ENCODE measurements at places on chromosomes 7 and 10. TPM values are rescaled to one million over a fixed set of nuclear protein-coding genes. Genes with fewer than 3 reads are reported as not detected.

DNA sequence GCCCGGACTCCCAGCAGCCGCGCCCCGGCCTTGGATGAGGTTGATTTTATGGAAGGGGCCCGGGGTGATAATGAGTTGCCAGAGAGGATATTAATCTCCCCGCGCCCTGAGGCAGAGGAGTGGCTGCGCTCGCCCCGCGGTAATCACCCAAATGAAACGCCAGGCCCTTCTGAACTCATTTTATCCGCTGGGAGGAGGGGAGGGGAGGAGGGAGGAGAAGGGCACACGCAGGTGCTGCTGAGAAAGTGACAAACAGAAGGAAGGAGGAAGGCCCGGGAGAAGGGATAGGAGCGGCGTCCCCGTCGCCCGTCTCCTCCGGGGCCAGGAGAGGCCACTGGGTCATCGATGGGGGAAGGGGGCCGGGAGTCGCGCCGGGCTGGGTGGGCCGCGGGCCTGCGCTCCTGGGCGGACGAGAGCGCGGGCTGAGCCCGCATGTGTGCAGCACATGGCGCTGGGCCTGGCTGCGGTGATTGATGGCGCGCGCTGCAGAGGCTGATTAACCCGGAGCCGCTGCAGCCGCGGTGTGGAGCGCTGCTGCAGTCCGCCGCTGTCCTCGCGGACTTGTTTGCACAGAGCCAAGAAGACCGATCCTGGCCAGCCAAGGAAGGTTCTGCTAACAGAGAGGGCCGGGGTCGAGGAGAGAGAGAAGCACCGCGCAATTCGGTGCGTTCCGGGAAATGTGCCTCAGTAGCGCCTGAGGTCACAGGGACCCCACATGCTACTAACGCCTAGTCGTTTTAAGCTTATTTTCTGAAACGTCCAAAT lies 6.5 kb downstream of the MNX1 start:
- peak; percentile 27 for DNase-seq

DNA sequence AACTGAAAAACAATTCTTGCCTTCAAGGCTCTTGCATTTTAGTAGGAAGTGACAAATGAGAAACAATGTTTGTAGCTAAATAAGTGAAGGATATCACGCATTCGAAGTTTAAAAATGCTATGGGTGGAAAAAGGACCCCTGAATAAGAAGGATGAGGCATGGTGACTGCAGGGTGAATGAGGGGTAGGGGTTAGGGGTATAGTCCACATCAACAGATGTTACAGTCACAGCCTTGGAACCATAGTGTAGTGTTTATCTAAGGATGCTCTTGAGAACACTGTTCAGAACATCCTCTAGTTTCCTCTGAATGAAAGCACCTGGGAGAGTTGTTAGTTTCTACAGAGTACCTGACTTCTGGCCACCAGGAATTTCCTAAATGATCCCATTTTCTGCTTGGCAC lies 157.0 kb downstream of the RELN start:
- DNase-seq: no peak

DNA sequence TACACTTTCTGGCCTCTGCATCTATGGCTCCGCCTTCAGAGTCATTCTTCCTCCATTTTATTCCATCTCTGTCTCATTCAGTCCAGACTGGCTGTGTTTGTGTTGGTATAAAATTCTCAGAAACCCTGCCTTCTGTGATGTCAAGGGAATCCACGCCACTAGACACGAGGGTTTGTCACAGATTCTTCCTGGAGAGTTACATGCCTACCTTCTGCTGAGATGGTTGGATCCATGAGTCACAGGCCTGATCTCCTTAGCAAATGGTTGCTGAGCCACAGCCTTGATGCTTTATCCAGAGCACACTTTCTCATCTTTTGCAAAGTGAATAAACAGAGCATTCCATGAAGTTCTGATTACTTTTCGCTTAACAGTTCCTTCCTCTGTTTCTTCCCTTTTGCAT lies 35.9 kb upstream of the TSPAN33 start:
- peak; percentile 32 for DNase-seq

- peak; percentile 40 for DNase-seq
These were observed 338.1 kb downstream of the RNLS start for GRCh38 chr10:88244781-88245625.

DNA sequence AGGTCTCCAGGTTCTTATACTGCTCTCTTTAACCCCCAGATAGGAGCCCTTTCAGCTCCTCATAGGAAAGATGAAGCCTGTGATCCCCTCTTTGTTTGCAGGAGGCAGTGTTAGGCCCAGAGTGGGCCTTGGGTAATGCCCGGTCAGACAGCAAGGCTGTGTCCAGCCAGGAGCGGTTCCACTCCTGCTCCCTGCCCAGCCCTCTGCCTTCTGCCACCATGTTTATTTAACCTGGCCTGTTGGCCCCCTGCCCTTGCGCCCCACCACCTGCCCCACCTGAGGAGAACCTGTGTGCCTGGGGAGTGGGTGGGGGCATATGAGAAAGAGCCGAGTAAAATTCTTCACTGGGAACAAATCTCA lies 24.3 kb downstream of the CDH23 start:
- no peak for DNase-seq

The RAMP3 gene
- total RNA-seq: 0.66 TPM

- DNase-seq: no peak
These were observed 68.6 kb downstream of the ZMIZ1 start for GRCh38 chr10:79137300-79137756.

The ADCYAP1R1 gene
- total RNA-seq: not detected

DNA sequence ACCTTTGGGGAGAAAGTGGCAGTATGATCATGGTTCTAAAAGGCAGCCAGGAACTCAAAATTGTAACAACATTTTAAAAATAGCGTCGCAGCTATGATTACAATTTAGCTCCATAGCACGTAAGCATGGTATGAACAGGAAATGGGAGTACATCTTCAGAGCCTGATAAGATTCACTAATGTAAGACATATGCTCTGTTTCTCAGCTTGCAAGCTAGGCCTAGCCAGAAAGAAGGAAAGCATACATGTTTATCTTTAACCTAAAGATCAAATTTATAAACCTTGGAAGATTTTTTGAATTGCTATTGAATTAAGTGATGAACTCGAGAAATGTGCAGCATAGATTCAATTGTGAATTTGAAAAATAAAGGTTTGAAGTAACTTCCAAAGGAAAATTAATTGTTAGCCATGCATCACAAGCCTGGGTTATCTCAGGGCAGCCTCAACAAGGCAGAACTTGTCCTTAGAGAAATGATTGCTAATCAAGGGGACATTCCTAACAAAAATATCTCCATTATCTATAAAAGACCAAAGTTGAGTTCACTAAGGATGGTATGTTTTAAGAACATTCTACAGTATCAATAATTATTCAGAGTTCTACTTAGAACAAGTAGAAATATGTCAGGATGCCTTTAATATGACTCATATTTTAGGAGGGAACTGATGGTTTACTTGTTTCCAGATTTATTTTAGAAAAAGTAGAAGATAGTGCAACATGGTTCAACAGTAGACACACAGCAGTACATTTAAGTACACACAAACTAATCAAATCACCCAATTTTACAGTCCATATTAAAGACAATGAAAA lies 38.8 kb upstream of the SEPTIN7 start:
- no peak for DNase-seq

The SPACDR gene
- not detected for total RNA-seq

GRCh38 chr7:137298464-137298794 lies 45.1 kb downstream of the PTN start:
- DNase-seq: no peak

GRCh38 chr10:72306215-72306760 lies 32.6 kb downstream of the DDIT4 start:
- no peak for DNase-seq

DNA sequence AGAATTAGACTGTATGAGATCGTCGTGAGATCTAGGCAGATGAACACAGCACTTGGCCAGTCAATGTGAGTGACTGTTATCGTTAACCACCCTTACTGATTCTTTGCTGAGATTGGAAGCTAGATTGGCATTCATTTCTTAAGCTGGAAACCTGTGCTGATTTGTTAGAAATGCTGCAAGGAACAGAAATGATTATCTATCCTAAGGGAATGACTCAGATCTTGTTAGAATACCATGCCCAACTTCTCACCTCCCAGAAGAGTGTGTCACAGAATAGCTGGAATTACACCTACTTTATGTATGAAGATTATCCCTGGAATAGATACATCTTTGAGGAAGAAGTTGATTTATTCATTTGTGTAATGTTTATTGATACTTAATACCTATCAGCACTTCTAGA lies 275.2 kb downstream of the AUTS2 start:
- DNase-seq: peak; percentile 25

- no peak for DNase-seq
These were observed 27.1 kb downstream of the ABCB4 start for GRCh38 chr7:87448388-87448787.

GRCh38 chr10:78389419-78389818 lies 355.8 kb downstream of the RPS24 start:
- DNase-seq: no peak

DNA sequence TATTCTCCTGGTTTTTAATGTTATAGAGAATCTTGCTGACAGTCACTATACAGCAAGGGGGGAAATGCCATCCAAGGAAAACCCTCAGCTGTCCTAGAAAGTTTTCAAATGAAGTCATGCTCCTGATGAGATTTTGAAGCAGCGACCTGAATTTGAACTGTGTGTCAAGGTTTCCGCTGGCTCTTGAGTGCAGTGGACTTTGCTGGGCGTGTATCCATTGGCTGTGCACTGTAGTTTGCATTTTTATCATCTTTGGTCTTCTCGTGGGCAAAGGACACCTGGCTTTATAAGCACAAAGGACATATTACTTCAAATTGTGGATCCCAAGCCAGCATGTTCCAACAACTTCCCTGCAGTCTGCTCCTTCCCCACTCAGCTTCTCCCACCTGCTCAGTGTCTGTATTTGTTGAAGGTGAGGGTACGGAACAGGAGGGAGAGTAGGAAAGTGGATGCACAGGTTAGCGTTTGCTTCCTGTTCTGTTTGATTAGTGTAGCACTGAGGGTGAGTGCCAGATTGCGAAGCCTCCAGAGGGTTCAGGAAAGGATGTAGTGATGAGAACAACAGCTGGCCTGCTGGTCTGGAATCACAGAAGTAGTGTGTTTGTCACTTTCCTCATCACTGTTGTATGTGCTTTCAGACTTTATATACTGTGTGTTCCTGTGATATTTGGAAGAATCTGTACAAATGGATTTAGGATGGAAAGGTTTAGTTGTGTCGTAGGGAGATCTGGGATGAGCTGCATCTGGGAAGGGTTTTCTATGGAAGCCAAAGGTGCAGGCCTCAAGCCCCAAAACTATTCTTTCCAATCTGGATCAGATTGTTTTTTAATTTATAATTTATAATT lies 204.8 kb downstream of the BMPER start:
- no peak for DNase-seq

DNA sequence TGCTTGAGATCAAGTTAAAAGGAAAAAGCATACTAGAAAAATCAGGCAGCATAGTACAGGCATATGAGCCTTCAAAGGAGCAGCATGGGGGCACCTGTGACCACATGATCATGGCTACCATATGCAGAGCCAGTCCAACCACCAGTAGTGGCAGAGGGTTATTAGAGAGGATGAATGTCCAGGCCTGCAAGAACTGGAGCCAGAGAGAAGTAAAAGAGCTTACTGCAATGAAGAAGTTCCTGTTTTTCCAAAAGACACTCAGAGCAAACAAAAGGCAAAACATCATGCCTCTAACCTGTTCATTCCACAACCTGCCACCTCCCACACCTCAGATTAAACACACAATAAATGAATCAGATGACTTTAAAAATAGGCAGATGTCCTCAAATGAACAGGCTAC lies 99.6 kb upstream of the NAMPT start:
- DNase-seq: no peak

The DPYSL4 gene
- total RNA-seq: 6.0 TPM

The EPO gene
- total RNA-seq: not detected

DNA sequence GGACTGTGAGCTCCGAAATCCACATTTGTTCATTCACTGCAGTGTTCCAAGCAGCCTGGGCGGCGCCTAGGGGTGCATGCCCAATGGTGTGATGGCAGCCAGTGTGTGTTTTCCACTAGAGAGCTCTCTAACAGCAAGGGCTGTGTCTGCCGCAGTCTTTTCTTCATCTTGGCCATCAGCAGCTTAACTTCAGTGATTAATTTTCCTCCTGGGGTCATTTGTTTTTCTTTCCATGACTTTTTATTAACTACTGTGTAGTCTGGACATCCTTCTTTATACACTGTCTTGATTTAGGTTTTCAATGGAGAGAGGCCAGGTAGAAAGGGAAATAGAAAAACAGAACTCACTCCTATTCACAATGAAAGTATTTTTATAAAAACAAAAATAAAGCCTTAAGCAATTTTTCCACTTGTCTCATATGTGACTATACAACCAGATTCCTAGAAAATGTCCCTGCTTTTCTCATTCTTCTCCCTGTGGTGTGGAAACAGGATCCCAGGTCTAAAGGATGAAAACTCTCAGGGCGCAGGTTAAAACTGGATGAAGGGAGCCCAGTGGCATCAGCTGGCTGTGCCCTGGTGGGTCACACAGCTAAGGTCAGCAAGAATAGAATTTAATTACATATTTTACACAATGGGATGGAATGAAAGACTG lies 176.8 kb downstream of the PKD1L1 start:
- DNase-seq: peak; percentile 86

- DNase-seq: no peak
These were observed 286.6 kb upstream of the C7orf33 start for GRCh38 chr7:148304083-148304335.

The STEAP1 gene
- 30.8 TPM for total RNA-seq

The CALML5 gene
- not detected for total RNA-seq

The LRIT1 gene
- total RNA-seq: not detected

GRCh38 chr7:31192986-31193385 lies 140.9 kb downstream of the ADCYAP1R1 start:
- peak; percentile 56 for DNase-seq

The POMZP3 gene
- total RNA-seq: 5.7 TPM

DNA sequence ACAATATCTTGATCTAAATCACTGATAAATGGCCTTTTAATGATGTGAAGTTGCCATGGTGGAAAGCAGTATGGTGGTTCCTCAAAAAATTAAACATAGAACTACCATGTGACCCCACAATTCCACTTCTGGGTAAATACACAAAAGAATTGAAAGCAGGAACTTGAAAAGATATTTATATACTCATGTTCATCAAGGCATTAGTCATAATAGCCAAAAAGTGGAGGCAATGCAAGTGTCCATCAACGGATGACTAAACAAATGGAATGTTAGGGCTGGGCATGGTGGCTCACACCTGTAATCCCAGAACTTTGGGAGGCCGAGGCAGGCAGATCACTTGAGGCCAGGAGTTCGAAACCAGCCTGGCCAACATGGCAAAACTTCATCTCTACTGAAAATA lies 2.0 kb upstream of the DNAJC12 start:
- DNase-seq: peak; percentile 68

All from M059J (cell line).